LHCN-M2 (cell line): ENCODE measurements at places on chromosomes 16 and 17. TPM values are rescaled to one million over a fixed set of nuclear protein-coding genes. Genes with fewer than 3 reads are reported as not detected.
A peak's percentile ranks its signal among the peaks of the same experiment; 100 is the strongest.

- peak; percentile 46 for DNase-seq
These were observed 837 bp downstream of the LRRC59 start for GRCh38 chr17:50396261-50397110.

DNA sequence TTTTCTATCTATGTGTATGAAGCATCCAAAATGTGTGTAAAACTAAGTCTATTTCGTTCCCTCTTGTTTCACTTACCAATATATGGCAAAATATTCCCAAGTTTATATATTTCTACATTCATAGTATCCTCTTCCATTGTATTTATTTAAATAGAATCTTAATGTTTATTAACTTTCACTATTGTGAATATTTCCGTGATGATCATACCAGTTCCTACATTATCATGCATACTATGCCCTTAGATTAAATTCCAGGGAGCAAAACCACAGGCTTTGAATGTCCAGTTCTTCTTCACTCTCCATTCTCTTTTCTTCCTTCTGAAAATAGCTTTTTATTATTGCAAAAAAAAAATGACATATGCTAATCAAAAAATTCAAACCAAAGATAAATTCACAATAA is 4.0 kb downstream of the MAP2K6 start:
- no peak for DNase-seq

DNA sequence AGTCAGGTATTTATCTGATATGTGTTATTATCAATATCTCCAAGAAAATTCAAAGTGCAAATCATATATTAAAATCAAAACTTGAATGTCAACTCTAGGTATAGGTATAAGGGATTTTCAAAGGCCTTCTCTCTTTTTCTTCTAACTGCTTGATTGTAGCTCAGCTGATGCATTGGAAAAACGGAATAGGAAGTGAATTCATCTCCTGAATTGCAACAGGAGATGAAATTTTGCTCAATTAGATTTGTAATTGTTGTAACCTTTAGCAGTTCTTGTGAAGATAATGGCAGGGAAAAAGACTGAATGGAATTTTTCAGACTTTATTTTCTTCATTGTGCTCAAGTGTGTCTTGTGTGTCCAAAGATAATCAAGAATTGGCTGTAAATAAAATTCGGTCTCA is 190.2 kb upstream of the KCNJ16 start:
- no peak for DNase-seq

GRCh38 chr17:17513626-17514025 is 17.4 kb upstream of the RASD1 start:
- no peak for DNase-seq

DNA sequence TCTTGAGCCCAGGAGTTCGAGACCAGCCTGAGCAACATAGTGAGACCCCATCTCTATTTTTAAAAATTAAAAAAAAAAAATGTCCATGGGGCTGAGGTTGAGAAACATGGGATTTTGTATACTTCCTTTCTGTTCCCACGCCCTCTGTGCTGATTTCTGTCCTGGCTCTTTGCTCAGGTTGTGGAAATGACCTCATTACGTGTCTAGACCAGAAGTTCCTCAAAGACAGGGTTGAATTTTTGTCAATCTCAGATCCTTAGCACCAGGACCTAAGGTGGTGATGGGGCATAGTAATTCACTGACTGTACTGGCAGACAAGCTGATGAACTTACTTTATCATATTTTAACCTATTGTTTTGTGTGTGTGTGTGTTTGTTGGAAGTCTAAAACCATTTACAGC is 11.2 kb upstream of the HNF1B start:
- no peak for DNase-seq

- peak; percentile 77 for DNase-seq
These were observed 35.8 kb downstream of the BEAN1 start for GRCh38 chr16:66462912-66463311.

GRCh38 chr17:50423553-50424159 is 2.4 kb upstream of the ACSF2 start:
- DNase-seq: peak; percentile 91

KNOP1 gene
- 12.6 and 16.6 TPM in 2 replicates for total RNA-seq

KDM6B gene
- 1.8 and 2.1 TPM in 2 replicates for total RNA-seq
